Cortex of kidney (tissue), 1 donor: ENCODE measurements at places on chromosomes 1 and 21.

GRCh38 chr1:89957107-89957506, 37.8 kb upstream of the ZNF326 start:
- DNase-seq, result no peak

GRCh38 chr1:178954325-178954690, 71.4 kb upstream of the FAM20B start:
- no peak for DNase-seq

DNA sequence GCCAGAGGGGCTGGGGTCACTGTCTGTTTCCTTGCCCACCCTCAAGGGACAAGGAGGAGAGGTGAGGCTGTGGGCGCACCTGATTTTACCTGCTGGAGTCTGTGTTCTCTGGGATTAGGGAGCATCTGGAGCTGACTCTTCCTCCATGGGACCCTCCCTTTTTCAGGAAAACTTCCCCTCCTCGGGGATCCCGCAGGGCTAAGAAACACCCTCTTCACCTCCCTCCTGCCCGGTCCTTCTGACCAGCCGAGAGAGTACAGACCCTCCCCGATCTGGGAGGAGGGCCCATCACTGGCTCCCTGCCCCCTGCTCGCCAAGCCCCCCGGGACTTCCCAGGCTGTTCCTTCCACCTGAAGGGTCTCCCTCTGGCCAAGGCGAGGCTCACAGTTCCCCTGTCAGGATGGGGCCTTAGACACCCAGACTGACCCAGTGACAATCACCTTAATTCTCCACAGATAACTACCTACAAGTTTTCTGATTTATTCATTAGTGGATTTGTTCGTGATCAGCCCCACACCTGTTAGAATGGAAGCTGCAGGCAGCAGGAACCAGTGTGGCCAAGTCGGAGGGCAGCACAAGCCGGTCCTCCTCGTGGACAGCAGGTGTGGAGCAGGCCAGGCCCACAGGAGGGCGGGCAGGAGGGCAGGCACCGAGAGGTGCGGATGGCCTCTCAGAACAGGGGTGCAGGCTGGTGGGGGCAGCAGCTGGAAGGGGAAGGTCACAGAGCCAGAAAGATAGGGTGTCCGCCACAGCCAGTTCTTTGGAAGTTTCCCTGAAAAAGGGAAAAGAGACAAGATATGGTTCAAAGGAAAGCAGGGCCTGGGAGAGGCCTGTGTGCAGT, 15.9 kb upstream of the SAMD11 start:
- DNase-seq, result no peak

DNA sequence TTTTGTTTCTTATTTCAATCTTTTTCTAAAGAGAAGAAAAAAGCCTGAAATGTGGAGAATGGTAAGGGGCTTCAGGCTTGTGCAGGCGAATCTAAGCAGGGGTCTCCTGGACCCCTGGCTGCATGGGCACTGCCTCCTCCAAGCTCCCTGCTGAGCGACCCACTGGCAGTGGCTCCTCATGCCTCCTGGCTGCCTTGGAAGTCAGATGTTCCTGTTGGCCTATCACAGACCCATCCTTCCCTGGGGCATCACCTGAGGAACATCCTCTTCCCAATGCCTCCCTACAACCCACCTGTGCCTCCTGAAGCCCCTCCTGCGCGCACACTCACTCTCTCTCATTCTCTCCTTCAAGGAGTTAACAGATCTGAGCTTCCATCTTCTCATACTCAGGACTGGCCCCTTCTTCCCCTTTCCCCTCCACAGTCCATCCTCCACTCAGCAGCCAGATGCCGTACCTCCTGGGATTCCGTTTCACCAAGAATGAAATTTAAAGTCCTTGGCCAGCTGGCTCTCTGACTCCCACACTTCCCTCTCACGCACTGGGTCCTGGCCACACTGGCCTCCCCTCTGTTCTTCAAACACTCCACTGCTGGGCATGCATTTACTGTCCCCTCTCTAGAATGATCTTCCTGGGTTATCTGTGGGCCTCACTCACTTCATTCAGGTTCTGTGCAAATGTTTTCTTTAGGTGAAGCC, 41.7 kb downstream of the AZIN2 start:
- no peak for DNase-seq

- no peak for DNase-seq
These were observed at the start of gene CSF3R for GRCh38 chr1:36482724-36483388. CSF3R (minus strand) TSS chr1:36482913; CDS start chr1:36479496, 3,417 bp downstream.

- no peak for DNase-seq
These were observed 31.8 kb upstream of the BEND5 start for GRCh38 chr1:48808496-48808895.

GRCh38 chr21:46220275-46220810, 8.2 kb downstream of the LSS start:
- DNase-seq, result no peak

GRCh38 chr1:100037656-100037926, 67.8 kb downstream of the SLC35A3 start:
- DNase-seq, result no peak

- peak; percentile 4 for DNase-seq
These were observed 1398.6 kb downstream of the MRPL39 start for GRCh38 chr21:24208562-24209260.

DNA sequence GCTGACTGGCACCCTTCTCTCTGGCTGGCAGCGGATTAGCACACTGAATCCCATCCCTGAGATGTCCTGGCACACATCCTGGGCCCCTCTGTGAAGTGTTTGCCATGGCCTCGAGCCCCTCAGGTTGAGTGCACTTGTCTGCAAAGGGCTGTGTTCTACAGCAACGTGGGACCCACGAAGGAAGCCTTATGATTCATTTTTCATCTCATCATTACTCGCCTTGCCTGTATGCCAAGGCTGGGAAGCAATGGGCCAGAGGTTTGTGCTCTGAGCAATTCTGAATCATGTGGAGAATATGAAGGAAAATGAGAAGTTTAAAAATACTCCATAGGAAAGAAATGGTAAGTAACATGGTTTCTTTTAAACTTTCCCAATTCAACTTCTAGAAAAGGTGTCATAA, 124.8 kb upstream of the LMO4 start:
- no peak for DNase-seq

GRCh38 chr1:38027201-38028104, 14.9 kb downstream of the UTP11 start:
- no peak for DNase-seq

DNA sequence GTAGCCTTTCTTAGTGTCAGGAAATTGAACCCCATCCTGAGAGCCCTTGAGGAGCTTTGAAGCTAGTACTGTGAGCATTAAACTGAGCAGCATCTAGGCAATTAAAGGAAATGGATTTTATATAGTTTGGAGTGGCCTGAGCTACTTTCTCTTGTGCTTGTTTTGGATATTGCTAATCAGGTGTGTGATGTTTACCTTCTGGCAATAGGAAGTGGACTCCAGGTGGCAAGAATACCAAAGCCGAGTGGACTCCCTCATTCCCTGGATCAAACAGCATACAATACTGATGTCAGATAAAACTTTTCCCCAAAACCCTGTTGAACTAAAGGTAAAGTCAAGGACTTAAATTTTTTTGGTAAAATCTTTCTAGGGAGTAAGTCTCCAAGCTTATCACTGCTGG, 79.4 kb downstream of the MACF1 start:
- DNase-seq, result no peak

GRCh38 chr1:227416156-227416830, 98.0 kb upstream of the CDC42BPA start:
- DNase-seq, result no peak

DNA sequence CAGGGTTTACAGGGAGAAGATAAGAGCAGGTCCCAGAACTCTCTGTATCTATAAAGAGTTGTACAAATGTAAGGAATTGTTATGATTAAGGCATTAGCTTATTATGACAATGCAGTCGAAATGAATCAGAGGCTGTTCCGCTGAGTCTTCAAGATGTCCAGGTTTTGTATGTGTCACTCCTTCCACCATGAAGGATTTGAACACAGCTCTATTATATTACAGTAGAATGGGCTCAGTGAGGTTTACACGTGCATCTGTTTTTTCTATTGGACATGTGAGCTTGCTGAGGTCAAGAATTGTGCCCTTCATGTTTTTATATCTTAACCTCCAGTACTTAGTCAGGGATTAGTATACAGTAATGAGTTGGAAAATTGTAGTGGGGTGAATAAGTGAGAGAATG, 86.3 kb downstream of the MPZL1 start:
- DNase-seq, result no peak

DNA sequence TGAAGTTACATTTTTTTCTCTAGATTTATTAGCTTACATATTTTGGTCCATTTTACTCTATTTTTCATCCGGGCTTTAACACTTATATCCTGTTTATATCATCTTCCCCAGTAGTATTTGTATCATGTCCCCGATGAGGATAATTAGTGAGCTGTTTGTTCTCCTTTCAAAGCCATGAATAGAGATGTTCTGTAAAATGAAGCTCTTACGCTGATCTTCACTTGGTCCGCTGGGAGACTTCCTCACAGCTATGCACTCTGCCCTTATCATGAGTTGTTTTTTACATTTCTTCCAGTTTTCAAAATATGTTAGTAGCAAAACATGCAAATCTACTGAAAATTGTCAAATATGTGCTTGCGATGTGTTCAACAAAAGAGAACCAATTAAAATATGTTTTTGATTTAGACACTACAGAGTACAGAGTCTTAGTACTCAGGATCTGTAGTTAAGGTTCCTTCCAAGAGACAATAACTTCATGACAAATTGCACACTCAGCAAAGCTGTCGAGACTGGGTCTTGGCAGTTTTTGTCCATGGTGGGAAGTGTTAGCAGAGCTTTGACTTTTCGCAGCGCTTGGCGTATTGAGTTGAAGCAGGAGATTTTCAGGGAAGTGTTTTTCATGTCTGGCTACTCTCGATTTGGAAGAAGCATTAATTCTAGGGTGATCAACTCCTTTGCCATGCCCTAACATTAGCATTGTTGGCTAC, 292.0 kb upstream of the ADAMTS5 start:
- no peak for DNase-seq

GRCh38 chr1:174497478-174497877, 49.7 kb downstream of the GPR52 start:
- DNase-seq, result no peak

DNA sequence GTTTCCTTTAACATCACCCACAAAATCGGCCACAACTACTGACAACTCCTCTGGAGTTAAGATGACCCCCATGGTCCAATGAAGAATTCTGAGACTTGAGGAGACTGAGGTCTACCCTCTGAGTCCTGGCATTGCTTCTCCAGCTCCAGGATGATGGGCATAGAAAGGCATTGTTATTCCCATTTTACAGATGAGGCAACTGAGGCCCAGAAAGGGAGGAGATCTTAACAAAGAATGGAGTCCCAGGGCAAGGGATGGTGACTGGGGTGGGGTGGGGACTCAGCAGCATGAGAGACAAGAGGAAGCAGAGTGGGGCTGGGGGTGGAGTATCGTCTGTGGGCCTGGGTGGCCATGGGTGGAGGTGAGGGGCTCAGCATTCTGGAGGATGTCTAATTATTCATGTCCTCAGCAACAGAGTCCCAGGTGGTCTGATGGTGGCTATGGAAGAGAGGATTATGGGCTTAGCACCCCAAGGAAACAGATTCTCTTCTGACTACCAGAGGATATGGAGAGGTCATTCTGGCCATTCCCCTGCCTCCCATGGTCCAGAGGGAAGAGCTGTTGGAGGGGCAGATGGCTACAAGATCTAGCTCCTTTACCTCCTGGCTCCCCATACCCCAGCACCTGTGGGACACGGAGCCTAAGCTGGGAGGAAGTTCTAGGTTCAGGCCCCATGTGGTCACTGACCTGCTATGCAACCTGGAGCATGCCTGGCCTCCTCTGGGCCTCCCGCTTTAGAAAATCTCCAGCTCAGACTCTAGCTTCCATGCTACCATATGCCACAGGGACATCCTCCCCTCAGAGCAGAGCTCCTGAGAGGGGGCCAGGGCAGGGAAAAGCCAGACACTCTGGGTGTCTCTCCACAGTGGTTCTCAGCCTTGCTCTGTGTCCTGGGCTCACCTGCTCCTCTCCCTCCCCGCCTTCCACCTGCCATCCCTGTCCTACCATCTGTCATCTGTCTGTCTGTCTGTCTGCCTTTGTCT, 37.4 kb upstream of the DMBX1 start:
- no peak for DNase-seq

DNA sequence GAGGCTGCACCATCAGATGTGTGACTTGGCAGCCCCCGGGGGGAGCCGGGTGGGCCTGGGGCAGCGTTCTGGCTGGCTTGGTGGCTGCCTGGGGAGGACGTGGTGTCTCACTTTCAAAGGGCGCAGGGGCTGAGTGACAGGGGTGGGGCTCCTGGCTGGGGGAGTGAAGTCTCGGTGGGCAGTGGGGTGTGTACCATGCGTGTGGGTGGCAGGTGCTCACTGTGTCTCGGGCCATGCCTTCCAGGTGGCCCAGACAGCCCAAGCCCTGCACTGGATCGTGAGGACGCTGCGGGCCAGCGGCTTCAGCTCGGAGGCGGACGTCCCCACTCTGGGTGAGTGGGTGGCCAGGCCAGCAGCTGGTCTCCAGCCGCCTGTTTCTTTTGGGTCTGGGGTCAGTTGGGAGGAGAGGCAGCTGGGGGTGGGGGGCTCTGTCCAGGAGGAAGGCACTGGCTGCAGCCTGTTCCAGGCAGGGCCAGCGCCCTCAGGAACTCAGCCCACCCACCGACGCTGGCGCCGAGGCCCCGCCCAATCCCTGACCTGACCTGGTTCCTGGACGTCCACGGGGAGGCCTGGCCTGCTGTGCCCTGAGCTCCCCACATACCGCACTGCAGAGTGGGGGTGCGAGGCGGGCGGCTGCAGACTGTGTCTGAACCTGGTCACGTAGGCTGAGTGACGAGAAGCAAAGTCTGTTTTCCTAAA, 30.6 kb upstream of the LRRC3 start:
- DNase-seq, result no peak

DNA sequence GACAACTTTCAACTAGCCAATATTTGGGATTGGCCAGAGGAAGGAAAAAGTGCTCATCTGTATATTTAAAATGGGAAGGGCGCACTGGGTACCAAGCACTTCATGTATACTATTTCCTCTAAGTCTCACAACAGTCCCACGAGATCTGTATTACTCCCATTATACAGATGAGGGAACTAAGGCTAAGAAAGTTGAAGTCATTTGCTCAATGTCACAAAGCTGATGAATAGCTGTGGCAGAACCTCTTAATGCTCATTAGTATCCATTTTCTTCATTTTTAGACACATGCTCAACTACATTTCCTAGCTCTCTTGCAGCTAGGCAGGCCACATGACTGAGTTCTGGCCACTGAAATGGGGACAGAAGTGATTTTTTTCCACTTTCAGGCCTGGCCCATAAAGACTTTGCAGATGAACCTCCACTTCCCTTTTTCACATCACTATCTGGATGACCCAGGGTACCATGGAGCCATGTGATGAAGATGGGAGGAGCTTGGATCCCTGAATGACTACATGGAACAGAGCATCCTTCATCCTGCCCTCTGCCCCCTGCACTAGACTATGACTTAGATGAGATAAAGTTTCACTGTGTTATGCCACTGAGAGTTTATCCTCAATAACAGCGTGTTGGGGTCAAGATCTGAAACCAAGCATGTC, 31.8 kb downstream of the ATF3 start:
- no peak for DNase-seq

GRCh38 chr1:57591842-57592241, 168.0 kb upstream of the DAB1 start:
- DNase-seq, result no peak

DNA sequence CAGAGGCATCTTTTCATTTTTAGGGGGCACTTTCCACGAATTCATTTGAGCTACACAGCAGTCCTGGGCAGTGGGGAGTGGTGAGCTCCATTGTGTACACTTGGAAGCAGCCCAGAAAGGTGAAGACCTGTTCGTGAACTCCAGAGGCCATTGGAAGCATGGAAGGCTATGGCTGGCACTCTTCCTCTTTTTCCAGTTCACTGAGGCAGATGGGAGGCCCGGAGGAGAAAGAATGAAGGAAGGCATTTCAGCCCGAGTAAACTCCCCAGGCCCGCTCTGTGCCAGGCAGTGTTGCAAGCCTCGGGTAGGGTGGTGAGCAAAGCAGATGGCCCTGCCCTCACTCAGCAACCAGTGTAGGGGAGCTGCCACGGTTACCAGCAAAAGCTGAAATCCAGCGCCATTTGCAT, 673 bp upstream of the DHCR24 start:
- no peak for DNase-seq
